ENCODE measurements at places on chromosomes 16 and 17. TPM values are rescaled to one million over a fixed set of nuclear protein-coding genes. Genes with fewer than 3 reads are reported as not detected.

PRRT2 gene
- 0.51 TPM for total RNA-seq

CACNG1 gene
- not detected for total RNA-seq

HMOX2 gene
- total RNA-seq: 101 TPM

TNK1 gene
- 4.8 TPM for total RNA-seq

ENPP7 gene
- not detected for total RNA-seq

KIF2B gene
- not detected for total RNA-seq

PRAC2 gene
- not detected for total RNA-seq

TVP23A gene
- 0.83 TPM for total RNA-seq

DNA sequence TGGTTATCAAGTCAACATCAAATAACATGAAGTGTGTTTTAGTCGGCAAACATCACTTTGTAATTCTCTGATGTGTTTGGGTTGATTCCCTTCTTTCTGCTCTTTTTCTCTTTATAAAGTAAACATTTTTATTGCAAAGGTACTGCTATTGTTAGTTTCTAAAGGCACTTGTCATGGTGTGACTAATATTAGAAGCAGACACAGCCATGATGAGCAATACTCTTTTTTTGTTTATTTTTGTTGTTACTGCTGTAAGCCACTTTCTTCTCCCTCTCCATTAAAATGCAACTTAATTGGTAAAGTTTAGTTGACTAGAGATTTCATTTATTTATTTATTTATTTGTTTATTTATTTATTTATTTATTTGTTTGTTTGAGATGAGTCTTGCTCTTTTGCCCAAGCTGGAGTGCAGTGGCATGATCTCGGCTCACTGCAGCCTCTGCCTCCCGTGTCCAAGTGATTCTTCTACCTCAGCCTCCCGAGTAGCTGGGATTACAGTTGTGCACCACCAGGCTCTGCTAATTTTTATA is 424.7 kb downstream of the WWOX start:
- H3K27ac ChIP-seq: no peak overlapping the region
- H3K4me1 ChIP-seq: no peaks in the 10 kb centered on the region
- H3K27me3 ChIP-seq: no peaks in the 10 kb centered on the region

GRCh38 chr16:69241926-69242325 is 55.0 kb downstream of the SNTB2 start:
- DNase-seq: no peak
- H3K27ac ChIP-seq: no peak overlapping the region
- H3K4me3 ChIP-seq: no peak overlapping the region
- H3K27me3 ChIP-seq: no peaks in the 10 kb centered on the region
- H3K4me1 ChIP-seq: no peaks in the 10 kb centered on the region

DNA sequence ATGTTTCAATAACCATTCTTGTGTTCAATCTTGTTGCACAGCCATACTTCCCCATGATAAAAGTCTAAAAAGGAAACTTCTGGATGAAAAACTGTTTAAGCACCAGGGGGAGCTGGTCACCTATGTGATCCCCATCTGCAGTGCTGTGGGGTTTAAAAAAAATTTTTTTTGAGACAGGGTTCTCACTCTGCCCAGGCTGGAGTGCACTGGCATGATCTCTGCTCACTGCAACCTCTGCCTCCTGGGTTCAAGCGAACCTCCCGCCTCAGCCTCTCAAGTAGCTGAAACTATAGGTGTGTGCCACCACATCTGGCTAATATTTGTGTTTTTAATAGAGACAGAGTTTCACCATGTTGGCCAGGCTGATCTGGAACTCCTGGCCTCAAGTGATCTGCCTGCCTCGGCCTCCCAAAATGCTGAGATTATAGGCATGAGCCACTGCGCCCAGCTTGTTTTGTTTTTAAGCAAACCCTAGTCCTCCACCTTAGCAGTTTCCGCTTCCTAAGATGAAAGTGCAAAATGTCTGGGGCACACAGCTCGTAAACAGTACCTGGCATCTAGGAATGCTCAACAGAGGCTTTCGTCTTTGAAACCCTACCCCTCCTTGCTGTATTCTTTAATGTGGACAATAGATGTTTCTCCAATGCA is 25.4 kb downstream of the DNAJA2 start:
- no peaks in the 10 kb centered on the region for H3K27me3 ChIP-seq
- DNase-seq: no peak
- H3K27ac ChIP-seq: no peak overlapping the region
- no peak overlapping the region for H3K4me3 ChIP-seq
- H3K4me1 ChIP-seq: no peaks in the 10 kb centered on the region

- H3K4me3 ChIP-seq: no peak overlapping the region
- no peak overlapping the region for H3K27ac ChIP-seq
- DNase-seq: no peak
- no peaks in the 10 kb centered on the region for H3K27me3 ChIP-seq
- H3K4me1 ChIP-seq: peaks cover 7% of the 10 kb centered on the region
- peaks cover 28% of the 10 kb centered on the region for H3K36me3 ChIP-seq
Observed at GRCh38 chr17:79088247-79088996, 13.8 kb downstream of the ENGASE start.

DNA sequence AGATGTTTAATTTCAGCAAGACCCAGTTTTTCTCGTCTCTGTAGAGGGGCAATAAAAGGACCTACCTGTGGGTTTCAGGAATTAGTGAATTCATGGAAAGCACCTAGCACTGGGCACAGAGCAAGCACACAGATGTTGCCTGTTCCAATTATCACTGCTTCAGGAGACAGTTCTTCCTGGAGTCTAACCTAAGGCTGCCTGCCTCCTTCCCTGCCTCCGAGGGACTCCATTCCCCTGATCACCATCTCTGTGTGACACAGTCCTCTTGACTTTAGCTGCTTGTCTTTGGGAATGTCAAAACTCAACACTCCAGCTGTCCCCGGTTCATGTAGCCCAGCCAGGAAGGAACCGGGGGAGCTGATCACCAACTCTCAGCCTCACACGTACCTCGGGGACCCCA is 474.9 kb downstream of the SLC39A11 start:
- H3K27me3 ChIP-seq: no peaks in the 10 kb centered on the region
- no peak for DNase-seq
- no peak overlapping the region for H3K4me3 ChIP-seq

DNA sequence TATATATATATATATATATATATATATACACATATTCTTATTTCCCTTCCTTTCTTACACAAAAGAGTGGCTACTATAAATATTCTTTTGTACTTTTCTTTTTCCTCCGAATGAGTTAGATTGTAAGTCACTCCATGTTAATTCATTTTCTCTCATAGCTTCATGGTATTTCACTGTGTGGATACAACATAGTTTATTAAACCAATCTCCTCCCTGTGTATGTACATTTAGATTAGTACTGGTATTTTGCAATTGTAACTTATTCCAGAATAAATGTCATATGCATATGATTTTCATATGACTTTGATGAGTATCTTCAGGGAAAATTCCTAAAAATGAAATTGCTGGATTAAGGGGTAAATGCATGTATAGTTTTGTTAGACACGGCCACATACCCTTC is 20.0 kb upstream of the FA2H start:
- H3K36me3 ChIP-seq: no peaks in the 10 kb centered on the region
- no peaks in the 10 kb centered on the region for H3K4me1 ChIP-seq
- no peak overlapping the region for H3K4me3 ChIP-seq
- no peak overlapping the region for H3K27ac ChIP-seq
- H3K27me3 ChIP-seq: no peaks in the 10 kb centered on the region

GRCh38 chr16:25010542-25010941 is 4.6 kb downstream of the ARHGAP17 start:
- no peak overlapping the region for H3K4me3 ChIP-seq
- no peak overlapping the region for H3K27ac ChIP-seq
- H3K4me1 ChIP-seq: no peaks in the 10 kb centered on the region
- DNase-seq: no peak
- H3K27me3 ChIP-seq: no peaks in the 10 kb centered on the region

- peak overlapping the region; percentile 73 for H3K27ac ChIP-seq
- no peak for DNase-seq
- no peak overlapping the region for H3K4me3 ChIP-seq
- peaks cover 30% of the 10 kb centered on the region for H3K36me3 ChIP-seq
- no peaks in the 10 kb centered on the region for H3K4me1 ChIP-seq
Observed at GRCh38 chr17:55416000-55416399, 5.6 kb downstream of the MMD start.

DNA sequence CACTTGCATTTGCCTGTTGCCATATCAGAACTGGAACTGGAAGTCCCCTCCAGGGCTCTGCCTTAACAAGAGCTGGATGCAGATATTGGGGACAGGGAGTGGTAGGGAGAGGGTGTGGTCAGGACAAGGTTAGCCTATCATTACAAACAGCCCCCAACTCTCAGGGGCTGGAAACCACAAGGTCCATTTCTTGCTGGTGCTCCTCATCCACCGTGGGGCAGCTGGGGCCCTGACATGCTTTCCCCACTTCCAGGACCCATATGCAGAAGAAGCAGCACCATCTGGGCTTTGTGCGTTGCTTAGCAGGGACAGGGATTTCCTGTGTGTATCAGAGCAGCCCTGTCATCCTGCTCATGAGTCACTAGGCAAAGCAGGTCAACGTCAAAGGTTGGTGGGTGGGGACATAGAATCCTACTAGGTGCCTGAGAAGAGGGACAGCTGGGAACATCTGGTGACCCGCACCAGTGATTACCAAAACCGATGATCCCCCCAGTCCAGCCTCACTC is 26.9 kb downstream of the RGS9 start:
- no peak overlapping the region for H3K4me3 ChIP-seq
- DNase-seq: no peak
- no peaks in the 10 kb centered on the region for H3K36me3 ChIP-seq

DNA sequence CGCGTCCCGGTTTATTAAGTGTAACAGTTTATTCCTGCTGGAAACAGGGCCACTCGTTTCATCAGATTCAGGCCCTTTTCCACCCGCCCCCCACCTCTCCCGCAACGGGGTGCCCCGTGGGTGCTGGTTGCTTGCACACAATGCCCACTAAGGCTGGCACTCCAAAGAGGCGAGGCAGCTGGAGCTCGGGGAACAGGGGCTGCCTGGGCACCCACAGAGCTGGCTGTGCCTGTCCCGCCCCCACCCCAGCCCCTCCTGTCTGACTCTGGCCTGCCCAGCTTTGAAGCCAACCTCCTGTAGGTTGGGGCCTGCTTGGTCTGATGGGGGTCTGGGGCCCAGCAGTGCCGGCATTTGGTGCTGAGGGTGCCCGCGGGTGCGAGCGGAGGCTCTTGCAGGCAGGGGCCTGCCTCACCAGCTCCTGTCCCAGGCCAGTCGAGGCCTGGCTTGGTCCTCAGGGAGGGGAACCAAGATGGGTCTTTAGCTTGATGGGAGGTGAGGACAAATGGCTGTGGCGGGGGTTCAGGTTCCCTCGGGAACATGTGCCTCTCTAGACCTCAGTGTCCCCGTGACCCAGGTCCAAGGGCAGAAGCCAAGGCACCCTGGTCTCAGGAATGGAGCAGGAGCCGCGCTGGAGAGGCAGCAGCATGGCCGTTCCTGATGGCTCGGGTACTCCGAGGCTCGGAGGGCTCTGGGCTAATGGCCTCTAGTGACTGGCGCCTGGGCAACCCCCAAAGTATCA is 20.1 kb downstream of the MYBBP1A start:
- no peak overlapping the region for H3K4me3 ChIP-seq
- H3K4me1 ChIP-seq: peaks cover 85% of the 10 kb centered on the region
- peaks cover 26% of the 10 kb centered on the region for H3K36me3 ChIP-seq

DNA sequence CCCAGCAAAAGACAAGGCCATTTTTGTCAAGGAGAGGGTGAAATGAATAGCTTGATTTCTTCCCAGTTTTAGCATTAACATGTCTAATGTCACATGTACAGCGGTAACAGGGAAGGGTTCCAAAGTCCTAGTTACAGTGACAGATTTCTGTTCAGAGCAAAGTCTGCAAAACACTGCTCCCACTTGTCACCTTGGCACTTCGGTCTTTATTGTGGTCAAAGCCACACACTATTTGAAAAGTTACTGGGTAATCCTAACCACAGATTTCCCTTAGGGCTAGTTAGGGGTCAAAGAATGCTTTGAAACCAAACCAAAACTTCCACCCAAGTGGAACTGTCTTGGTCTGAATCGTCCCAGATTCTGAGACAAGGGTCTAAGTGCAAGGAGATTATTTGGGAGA is 455.6 kb downstream of the HS3ST3B1 start:
- no peaks in the 10 kb centered on the region for H3K36me3 ChIP-seq

DNA sequence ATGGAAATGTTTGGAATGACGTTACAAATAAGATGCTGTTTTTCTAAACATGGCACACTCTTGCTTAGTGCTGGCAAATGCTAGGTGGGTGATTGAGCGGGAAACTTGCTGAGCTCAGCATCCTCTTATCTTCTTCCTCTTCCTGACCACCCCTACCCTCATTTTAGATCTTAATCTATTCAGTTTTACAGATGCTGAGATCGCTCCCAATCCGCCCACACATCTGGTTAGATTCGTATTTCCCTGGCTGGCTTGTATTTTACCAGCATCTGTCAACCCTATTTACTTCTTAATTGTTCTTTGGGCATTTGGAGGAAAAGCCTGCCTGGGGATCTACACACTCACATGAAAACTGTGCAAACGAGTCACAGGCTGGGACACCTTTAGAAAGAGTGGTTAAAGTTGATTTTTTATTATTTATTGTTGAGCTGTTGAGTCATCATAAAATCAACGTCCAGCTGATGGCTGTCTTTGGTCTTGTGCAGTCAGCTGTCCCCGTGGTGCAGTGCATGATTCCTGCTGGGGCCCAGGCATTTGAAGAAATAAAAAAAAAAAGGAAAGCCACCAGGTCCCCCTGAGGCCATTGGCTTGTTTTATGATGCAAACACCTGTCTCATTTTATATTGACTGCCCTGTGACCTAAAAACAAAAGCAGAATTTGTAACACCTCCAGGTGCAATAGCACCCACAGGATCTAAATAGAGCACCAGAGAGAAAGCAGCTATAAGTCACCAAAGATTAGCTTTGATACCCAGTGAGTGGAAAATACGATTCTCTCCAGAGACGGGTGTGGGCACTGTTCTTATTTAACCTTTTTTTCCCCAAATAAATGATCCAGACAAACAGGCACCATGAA is 258.6 kb downstream of the HS3ST3B1 start:
- H3K4me3 ChIP-seq: no peak overlapping the region
- DNase-seq: no peak
- H3K4me1 ChIP-seq: no peaks in the 10 kb centered on the region
- H3K36me3 ChIP-seq: no peaks in the 10 kb centered on the region
- no peak overlapping the region for H3K27ac ChIP-seq

DNA sequence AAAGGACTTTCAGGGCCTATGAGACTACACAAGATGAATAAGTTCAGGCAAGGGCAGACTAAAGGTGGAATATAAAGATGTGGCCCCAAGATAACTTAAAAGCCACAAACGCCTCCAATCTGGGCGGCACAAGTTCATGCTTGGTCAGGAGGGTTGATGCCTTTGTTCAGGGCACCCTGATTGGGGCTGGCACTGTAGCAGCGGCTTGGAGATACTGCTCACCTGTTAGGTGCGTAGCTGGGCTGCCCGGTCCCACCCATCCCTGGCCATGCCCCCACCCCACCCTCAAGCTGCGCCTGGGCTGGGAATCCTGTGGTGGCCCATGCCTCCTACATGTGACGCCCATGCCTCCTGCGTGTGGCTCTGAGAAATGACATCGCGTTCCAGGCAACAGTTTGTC is 12.5 kb upstream of the SLC13A2 start:
- no peak overlapping the region for H3K4me3 ChIP-seq
- H3K27ac ChIP-seq: no peak overlapping the region
- H3K4me1 ChIP-seq: no peaks in the 10 kb centered on the region
- no peak for DNase-seq
- H3K36me3 ChIP-seq: no peaks in the 10 kb centered on the region

DNA sequence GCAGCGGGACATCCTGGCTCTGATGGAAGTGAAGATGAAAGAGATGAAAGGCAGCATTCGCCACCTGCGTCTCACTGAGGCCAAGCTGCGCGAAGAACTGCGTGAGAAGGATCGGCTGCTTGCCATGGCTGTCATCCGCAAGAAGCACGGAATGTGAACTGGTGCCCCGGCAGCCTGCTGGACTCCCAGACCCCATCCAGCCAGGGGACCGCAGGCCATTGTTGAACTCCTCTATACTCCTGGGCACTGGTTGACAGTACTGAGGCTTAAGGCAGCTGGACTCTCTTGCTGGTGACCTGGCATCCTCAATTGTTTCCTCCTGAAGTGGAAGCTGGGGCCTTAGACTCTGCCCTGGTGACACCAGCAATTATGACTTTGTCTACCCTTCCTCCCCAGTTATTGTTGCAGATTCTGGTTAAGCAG is 1.2 kb downstream of the THAP11 start:
- peak overlapping the region; percentile 99 for H3K4me3 ChIP-seq
- H3K4me1 ChIP-seq: peaks cover 55% of the 10 kb centered on the region

Measured in right atrium auricular region (tissue), 2 donors.